SHP77 (cell line): ENCODE measurements at places on chromosomes 11 and 22.

- no peak for DNase-seq
These were observed 413.2 kb downstream of the CTTN start for GRCh38 chr11:70811483-70811882.

- DNase-seq: no peak
These were observed 8.0 kb downstream of the NUMA1 start for GRCh38 chr11:72072348-72072747.

DNA sequence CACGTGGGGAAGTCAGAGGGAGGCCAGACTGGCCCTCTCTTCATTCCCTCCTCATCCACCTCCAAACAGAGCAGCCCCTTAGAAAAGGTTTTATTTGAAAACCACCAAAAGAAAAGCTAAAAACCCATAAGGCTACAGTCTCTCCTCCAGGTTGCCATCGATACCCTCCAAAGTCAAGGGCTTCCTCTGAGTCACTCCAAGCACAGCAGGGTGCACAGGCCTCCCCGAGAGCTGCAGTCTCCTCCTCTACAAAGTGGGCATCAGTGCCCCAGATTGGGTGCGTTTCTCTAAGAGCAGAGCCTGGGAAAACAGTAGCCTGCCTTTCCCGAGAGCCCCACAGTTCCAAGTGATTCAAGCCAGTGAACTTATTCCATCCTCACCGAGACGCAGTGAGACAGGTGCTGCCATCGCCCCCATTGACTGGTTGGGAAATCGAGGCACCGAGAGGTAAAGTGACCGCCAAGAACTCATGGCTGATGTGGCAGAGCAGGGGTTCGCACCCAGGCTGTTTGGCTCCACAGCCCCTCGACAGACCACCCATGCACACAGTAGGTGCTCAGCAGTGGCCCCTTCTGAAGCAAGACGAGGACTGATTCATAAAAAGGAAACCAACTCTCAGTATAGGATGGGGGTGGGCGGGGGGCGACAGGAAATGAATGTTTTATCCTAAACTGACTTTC lies 91.7 kb upstream of the SHISAL1 start:
- no peak for DNase-seq

GRCh38 chr11:69451289-69451688 lies 30.2 kb upstream of the LINC01488 start:
- no peak for DNase-seq

- no peak for DNase-seq
These were observed 117.0 kb downstream of the SLC1A2 start for GRCh38 chr11:35302398-35302797.

DNA sequence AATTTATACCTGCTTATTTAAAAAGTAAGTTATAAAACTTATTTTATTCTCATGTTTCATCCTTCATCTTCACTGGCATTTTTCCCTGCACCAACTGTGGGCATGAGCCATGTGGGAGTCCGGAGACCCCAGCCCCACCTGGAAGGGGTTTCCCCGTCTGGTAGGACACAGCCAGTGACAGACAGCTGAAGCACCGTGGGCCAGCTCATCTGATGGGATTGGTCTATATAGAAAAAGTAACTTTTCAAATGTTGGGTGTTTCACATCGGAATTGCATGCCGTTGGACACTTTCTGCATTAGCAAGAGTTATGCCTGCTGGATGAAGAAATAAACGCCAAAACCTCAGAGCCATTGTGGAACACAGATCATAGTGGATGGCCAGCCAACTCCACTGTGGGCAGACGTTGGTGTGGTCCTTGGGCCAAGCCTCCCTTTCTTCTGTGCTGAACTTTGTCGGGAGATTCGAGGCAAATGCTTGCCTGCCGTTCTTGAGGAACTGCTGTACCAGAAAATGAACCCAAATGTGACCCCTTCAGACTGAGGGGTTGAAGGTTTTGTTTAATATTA lies 1329.3 kb downstream of the TBC1D22A start:
- no peak for DNase-seq

GRCh38 chr11:78812513-78813293 lies 238.0 kb upstream of the NARS2 start:
- no peak for DNase-seq

DNA sequence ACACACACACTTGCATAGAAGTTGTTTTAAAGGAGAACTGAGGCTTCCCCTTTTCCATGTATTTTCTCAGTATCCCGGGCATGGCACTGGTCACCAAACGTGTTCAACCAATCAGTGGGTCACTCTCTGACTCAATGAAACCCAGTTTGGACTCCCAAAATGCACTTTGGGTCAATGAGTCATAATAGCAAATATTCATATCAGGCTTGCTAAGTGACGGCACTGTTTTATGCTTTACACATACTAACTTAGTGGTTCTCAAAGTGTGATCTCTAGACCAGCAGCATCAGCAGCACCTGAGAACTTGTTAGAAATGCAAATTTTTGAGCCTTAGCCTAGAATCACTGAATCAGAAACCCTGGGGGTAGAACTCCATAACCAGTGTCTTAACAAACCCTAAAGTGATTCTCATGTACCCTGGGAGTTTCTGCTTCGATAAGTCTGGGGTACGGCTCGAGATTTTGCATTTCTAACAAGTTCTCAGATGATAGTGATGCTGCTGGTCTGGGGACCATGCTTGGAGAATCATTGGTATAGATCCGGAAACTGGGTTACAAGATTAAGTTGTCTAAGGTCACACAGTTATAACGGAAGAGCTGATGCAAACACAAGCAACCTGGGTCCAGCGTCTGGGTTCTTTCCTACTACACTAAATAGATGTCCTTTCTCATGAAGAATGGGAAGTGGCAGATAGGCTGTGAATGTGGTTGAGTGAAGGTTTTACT lies 35.6 kb downstream of the ETS1 start:
- no peak for DNase-seq

DNA sequence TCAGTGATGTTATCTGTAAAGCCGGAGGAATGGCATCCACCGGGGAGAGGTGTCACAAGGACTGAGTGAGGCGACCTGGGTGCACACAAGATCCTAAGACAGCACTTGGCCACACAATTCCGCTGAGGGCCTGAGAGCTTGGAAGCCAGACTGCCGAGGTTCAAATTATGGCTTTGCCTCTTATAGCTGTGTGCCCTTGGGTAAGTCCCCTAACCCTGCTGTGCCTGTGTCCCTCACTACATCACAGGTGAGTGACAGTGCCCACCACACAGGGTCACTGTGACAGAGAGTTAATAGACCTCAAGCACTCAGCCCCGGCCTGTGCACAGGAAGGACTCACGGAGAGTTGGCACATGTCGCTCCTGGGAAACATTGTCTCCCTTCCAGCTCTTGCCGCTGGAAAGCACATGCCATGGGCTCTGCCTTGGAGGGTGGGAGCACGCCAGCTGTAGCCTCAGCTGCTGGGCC lies 592 bp downstream of the RHOD start:
- no peak for DNase-seq

DNA sequence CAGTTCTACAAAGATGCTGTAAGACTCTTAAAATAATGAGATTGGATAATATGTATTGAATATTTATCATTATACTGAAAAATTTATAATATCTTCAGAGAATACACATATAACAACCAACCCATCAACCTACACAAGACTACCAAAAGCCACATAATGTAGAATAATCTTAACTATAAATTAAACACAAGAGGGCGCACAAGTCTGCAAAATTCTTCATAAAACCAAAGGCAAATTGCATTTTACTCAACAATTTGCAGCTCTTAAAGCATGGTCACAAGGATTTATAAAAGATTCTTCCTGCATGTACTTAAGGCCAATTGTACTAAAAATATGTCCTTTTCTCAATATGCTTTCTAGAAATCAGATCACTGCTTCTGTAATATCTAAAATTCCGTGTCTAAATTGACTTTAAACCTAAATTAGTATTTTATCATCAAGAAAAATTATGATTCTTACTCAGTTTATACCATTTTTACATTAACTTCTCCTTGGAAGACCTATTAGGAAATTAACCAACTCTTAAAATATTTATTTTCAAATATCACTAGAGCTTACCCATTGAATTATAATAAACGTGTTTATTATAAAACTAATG lies 79.0 kb downstream of the TTC28 start:
- DNase-seq: peak; percentile 59

DNA sequence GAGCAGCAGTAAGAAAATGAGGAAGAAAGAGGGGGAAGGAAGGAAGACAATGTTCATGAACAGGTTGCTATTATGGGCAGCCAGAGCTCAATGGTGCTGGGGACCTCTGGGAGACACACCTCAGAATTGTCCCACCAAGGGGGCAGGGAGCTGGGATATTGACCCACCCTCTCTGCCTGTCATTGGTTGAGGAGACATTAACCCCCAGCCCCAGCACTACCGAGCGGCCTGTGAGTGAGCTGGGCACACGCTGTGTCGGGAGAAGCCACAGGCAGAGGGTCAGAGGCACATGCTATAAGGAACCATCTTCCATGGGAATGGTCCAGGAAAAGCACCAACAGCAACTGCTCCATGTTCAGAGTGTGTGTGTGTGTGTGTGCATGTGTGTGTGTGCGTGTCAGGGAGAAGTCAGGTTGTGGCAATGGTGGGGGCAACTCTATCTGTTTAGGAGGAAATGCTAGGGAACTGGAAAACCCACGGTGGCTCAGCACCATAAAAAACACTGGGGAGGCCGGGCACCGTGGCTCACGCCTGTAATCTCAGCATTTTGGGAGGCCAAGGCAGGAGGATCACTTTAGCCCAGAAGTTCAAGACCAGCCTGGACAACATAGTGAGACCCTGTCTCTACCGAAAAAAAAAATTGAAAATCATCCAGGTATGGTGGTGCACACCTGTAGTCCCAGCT lies 49.2 kb downstream of the CD6 start:
- no peak for DNase-seq

DNA sequence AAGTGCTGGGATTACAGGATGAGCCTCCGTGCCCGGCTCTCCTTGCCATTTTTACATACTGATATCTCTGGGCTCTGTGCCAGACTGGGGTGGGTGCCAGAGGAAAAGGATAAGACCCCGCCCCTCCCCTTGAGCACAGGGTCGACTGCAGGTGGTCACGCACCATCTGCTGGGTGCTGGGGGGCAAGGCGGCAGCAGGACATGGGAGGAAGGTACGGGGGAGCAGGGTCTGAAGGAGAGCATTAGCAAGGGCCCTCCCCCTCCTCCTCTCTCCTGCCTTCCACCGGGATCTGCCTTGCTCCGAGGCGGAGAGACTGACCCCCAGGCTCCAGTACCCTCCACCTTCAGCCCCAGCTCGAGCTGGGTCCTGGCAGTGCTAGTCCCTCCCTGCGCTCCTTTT lies 9.7 kb upstream of the PGA3 start:
- DNase-seq: no peak

DNA sequence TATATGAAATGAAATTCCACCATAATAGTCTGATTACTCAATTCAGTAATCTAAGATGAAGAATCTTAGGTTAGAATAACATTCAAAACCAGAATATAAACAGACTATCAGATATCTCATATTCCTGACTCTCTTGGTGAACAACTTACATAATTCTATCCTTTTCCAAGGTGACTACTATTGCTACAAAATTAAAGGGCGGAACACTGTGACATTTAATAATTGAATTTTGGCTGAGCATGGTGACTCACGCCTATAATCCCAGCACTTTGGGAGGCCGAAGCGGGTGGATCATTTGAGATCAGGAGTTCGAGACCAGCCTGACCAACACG lies 34.4 kb downstream of the RDX start:
- no peak for DNase-seq

GRCh38 chr11:96197103-96197502 lies 145.9 kb downstream of the MAML2 start:
- no peak for DNase-seq

DNA sequence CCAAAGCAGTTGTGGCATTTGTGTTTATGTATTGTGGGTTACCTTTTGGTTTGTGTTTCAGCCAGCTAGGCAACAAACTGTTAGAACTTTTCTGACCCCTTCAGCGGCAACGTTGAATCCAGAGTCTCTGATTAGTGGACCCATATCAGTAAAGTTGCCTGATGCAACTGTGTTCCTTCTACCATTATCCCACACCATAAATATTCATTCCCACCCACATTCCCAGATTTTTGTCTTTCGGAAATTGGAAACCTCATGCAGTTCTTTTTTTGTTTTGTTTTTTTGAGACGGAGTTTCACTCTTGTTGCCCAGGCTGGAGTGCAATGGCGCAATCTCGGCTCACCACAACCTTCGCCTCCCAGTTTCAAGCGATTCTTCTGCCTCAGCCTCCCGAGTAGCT lies 30.7 kb upstream of the RBX1 start:
- no peak for DNase-seq

- peak; percentile 18 for DNase-seq
These were observed 12.5 kb upstream of the MRPL16 start for GRCh38 chr11:59822989-59823566.

GRCh38 chr11:116882386-116882785 lies 45.0 kb upstream of the APOA1 start:
- no peak for DNase-seq

DNA sequence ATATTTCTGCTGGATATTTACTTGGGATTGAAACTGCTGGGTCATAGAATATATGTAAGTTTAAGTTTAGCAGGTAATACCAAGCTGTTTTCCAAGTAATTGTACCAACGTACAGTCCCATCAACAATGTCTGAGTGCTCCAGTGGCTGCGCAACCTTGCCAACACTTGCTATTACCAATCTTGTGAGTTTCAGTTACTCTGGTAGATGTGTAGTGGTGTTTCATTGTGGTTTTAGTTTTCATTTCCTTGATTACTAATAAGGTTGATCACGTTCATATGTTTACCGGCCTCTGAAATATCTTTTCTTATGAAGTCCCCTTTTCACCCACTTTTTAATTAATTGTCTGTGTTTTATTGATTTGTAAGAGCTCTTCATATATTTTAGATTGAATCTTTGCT lies 370.6 kb upstream of the CADM1 start:
- DNase-seq: no peak

- no peak for DNase-seq
These were observed 1.0 kb upstream of the PLAAT2 start for GRCh38 chr11:63564056-63564774.

GRCh38 chr11:66365166-66365565 lies 6.4 kb downstream of the SLC29A2 start:
- no peak for DNase-seq

- DNase-seq: no peak
These were observed 416.5 kb downstream of the GUCY1A2 start for GRCh38 chr11:106601684-106602297.

DNA sequence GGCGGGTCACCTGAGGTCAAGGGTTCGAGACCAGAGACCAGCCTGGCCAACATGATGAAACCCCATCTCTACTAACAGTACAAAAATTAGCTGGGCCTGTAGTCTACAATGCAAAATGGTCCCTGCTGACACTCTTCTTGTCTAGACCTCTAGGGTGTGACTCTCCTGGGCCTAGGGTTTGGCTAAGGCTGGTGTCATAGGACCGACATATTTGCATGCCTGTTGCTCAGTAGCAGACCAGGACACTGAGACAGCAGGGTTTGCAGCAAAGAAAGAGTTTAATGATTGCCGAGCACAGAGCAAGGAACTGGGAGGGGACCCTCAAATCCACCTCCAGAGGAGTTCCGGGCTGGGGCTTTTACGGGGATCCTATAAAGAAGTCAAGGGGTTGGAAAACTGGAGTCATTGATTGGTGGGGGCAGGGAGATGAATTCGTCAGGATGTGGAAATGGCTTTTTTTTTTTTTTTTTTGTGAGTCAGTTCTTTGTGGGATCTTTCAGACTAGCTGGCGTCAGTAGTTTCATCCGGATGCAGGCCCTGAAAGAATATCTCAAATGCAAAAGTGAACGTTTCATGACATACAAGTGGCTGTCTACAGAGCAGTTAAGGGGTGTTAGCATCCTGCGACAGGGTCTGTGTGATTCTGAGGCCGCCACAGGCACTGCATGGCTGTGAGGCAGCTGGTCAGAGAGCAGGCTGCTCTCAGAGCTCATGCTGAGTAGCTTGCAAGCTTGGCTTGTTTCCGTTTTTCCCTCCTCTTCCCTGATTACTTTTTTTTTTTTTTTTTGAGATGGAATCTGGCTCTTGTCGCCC lies 27.2 kb upstream of the A4GALT start:
- DNase-seq: no peak
